NCI-H510A treated with DMSO at 0.1 percent for 48 hours (cell line): ENCODE measurements at places on chromosomes 7 and 10.

DNA sequence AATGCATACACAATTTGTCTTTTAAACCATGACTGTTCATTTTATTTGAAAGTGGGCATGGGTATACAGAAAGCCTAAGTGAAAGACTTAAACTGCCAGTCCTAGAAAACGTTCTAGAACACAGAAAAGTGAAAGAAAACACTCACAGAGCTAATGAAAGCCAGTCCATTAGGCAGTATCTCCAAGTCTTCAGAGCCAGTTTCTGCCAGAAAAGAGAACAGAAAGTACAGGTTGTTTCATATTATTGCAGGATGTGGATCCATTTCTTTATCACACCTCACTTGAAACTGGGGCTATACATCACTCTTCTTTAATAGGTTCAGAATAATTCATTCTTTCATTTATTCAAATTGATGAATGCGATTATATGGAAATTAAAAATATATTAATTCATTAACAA lies 7.7 kb downstream of the PON1 start:
- no peak for DNase-seq

- DNase-seq: no peak
These were observed 20.5 kb upstream of the GATA3 start for GRCh38 chr10:8033812-8034465.

DNA sequence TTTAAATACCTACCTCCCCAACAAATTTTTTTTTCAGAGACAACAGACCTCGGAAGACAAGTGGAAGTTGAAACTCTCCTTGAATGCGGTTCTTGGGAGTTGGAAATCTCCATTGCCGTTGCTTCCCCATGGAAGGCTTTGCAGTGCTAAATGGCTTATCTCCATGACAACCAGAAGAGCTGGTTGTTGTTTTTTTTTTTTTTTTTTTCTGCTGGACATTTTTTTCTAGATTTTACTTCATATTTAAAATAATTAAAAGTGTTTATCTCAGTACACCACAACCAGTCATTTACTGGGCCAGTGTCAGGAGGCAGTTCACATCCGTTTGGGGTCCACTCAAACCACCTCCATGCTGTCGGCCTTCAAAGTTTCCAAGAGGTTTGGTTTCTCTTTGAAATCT lies 348.5 kb upstream of the PRKCQ start:
- DNase-seq: no peak

GRCh38 chr10:86018735-86019058 lies 347.9 kb downstream of the GRID1 start:
- no peak for DNase-seq

DNA sequence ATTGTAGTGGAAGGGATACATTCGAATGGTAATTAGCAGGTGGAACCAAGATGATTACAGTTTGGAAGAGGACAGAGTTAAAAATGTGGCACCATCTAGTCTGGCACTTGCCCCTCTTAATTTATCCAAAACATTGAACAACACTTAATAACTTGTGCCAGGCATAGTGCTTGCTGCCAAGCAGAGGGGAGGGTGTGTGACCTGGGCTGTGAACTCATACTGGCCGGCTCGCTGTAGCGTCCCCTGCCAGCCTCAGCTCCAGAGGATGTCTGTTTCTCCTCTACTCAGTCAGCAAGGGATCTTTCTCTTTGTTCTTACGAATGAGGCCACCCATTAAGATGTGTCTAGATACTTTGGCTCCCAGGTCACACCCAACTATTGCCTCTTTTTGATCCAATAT lies 179.4 kb upstream of the INHBA start:
- DNase-seq: no peak

DNA sequence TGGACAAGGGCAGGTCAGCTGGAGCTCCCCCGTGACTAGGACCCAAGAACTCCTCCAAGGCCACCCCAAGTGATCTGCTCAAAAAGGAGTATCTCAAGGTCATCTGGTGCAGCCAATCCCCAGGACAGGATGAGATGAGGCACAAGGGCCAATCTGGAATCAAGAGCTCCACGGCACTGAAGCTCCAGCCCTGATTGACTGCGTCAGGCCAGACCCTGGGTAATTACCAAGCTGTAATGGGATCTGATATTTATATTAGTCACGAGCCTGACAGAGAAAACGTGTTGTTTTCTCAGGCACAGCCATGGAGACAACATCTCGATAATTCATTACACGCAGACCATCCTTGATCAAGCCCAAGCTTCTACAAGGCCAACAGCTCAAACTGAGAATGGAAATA lies 4.2 kb downstream of the KCNMA1 start:
- no peak for DNase-seq

DNA sequence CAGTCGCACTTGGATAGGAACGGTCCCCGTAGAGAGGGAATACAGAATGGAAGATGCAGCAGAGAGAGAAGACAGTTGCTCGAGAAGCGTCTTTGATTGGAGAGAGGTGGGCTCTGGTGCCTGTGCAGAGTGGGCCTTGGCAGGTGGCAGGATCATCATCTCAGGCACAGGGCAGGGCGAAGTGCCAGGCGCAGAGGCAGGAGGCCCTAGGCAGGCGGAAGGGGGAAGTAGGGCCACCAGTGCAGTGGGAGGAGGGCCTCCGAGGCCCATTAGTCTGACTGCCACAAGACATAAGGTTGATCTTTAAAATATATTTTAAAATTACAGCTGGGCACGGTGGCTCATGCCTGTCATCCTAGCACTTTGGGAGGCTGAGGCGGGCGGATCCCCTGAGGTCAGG lies 10.1 kb downstream of the CARD11 start:
- DNase-seq: no peak

DNA sequence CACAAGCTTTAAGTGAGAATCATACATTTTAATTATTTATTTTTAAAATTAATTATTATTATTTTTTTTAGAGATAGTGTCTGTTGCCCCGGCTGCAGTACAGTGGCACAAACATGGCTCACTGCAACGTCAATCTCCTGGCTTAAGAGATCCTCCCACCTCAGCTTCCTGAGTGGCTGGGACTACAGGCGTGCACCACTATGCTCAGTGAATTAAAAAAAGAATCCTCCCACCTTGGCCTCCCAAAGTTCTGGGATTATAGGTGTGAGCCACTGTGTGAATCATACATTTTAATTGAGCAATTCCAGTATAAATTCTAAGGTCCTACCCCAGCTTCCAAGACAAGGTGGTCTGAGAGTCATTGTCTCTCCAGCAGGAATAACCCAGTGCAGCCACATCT lies 172.4 kb downstream of the JAZF1 start:
- no peak for DNase-seq

- DNase-seq: no peak
These were observed 344.2 kb upstream of the POM121L12 start for GRCh38 chr7:52691257-52691656.

GRCh38 chr7:159094023-159094740 lies 50.5 kb downstream of the VIPR2 start:
- no peak for DNase-seq

GRCh38 chr10:3737864-3738263 lies 47.1 kb downstream of the KLF6 start:
- DNase-seq: no peak

- DNase-seq: no peak
These were observed 5.8 kb upstream of the FEZF1 start for GRCh38 chr7:122310119-122311021.

- DNase-seq: no peak
These were observed 386.0 kb downstream of the KIF20B start for GRCh38 chr10:90087197-90088023.

DNA sequence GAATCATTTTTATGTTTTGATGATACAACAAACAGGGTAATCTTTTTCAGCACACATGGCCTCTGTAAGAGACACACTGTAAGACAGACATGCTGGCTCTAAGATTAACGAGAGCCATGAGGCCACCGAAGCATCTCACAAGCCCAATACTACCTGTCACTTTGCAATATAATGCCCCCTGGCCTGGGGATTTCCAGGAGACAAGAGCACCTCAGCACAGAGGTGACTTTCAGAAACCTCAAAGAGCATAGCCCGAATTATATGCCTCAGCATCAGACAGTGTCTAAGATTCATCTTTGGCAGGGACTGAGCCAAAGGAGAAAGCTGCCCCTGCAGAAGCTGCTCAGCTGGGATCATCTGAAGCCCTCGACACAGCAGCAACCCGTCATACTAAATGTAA lies 44.2 kb upstream of the TMEM213 start:
- DNase-seq: no peak

DNA sequence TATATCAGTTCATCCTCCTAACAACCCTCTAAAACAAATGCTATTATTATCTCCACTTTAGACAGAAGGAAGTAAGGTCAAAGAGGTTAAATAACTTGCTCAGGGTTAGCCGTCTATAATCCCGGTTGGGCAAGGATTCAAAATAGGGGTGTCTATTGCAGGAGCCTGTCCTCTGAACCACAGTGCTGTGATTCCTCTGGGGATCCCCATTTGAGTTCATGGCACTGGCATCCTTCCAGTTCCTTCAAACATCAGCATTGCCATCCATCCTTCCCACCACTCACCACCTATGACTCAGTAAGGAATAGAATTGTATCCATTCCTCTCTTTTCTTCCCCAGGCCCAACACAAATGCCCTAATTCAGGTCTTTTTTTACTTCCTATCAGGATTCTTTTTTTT lies 25.6 kb downstream of the HPS6 start:
- no peak for DNase-seq

DNA sequence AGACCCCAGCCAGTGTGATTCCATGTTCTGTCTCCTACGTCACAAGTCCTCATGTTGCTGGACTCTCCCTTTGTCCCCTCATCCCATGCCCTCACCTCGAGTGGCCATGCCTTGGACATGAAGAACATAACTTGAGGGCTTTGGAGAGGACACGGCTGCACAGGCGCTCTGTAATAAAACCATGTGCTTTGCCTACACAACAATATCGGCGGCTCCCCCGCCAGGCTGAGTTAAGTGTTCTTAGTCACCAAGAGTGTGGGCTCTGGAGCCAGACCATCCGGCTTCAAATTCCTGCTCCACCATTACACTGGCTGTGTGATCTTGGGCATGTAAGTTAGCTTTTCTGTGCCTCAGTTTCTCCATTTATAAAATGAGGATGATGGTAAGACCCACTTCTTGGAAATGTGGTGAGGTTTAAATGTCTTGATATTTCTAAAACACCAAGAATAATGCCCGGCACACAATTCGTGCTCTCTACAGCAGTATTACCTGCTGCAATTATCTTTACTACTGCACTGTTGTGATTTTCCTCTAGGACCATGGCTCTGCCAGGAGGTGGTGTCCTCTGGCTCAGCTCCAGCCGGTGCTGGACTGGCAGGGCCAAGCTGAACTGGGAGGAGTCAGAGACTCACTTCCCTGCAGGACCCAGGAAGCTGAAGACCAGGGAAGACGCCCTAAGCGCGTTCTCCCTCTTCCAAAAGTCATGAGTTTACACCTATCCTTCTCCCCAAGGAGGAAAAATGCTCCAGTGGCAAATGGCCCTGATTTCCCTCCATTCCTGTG lies 15.7 kb downstream of the SLIT1 start:
- peak; percentile 35 for DNase-seq

DNA sequence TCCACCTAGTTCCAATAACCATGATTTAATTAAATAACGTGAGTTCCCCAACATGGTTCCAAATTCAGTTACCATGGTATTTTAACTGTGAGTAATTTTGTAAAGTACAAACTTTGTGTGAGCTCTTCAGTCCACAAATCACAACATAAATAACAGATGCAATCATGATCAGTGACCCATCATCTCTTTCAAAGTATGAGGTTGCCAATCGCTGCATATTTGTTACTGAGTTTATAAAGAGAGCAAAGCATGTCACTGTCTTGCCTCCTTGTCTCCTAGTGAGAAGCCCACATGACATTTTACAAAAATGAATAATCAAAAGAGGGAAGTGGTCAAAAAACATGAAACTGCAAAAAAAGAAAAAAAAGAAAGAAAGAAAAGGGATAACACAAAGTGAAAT lies 69.1 kb upstream of the PDSS1 start:
- DNase-seq: no peak

- no peak for DNase-seq
These were observed 32.8 kb downstream of the UBTD1 start for GRCh38 chr10:97531401-97531986.

DNA sequence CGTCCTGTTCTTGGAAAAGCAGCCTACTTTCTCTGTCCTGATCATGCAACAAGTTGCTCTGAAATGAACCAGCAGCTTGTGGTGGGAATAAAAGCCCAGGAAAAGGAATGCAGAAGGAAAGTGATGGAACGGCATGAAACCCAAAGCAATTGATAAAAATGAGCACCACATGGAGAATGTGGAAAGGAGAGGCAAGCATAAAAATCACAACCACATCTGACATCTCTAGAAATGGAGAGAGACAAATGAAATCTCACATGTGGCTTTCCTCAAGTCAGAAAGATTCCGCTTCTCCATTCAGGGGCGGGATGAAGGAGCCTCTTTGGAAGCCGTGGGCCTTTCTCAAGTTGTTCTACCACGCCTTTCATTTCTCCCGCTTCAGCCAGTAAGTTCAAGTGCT lies 631.7 kb upstream of the GALNT17 start:
- DNase-seq: no peak

DNA sequence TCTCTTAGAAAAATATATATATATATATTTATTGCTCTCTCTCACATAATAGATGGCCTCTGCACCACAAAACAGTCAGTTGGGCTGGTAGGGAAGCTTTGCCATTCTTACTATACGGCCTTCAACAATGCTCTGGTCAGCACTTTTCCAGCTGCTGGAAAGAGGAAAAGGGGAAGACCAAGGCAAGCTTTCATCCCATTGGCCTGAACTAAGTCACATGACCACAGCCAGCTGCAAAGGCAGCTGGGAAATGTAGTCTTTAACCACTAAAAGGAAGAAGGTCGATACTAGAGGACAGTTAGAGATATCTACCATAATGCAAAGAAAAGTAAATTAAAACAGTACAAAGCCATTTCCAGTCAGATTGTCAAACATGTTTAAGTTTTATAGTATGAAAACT lies 58.4 kb upstream of the MACROH2A2 start:
- DNase-seq: peak; percentile 41

DNA sequence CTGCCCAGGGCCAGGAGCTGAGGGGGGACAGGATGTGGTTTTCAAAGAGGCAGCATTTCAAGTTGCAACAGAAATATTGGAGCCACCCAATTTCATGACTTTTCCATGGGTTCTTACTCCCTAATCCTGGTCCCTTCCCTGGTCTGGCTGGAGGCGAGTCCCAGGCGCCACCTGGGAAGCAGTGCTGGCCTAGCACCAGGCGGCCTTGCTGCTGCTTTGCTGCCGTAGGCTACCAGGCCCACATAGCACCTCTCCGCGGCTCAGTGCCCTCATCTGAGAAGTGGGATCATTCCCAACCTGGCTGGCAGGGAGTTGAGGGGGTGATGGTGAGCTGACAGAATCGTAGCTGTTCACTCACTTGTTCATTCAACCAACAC lies 33.7 kb downstream of the ZMIZ1 start:
- DNase-seq: no peak
